Smooth muscle cell of bladder (primary cell): ENCODE measurements at places on chromosomes 5 and 9. TPM values are rescaled to one million over a fixed set of nuclear protein-coding genes. Genes with fewer than 3 reads are reported as not detected.

The OR1Q1 gene
- total RNA-seq, result not detected in 2 replicates

The PCDHB9 gene
- total RNA-seq, result 0.09 and 0.14 TPM in 2 replicates

The SNCAIP gene
- 14.2 and 19.4 TPM in 2 replicates for total RNA-seq

The ACTBL2 gene
- 1.1 and 3.0 TPM in 2 replicates for total RNA-seq

The OLFML2A gene
- total RNA-seq, result 3.1 and 6.5 TPM in 2 replicates

The IL9 gene
- total RNA-seq, result not detected in 2 replicates

The SEMA6A gene
- 0.43 and 0.74 TPM in 2 replicates for total RNA-seq

The MEIKIN gene
- total RNA-seq, result not detected in 2 replicates

The CDHR2 gene
- 0.28 TPM in 1 of 2 replicates, not detected in the other for total RNA-seq
